ENCODE measurements at places on chromosomes 13 and 19.

- DNase-seq: no peak
Measured at GRCh38 chr13:100044936-100045335, 44.0 kb upstream of the PCCA start.

- no peak for DNase-seq
Measured at GRCh38 chr13:40211586-40211968, 454.9 kb downstream of the FOXO1 start.

- no peak for DNase-seq
Measured at GRCh38 chr13:35219021-35219420, 257.5 kb downstream of the MAB21L1 start.

GRCh38 chr13:27977476-27978300, 8.6 kb upstream of the CDX2 start:
- DNase-seq: no peak

DNA sequence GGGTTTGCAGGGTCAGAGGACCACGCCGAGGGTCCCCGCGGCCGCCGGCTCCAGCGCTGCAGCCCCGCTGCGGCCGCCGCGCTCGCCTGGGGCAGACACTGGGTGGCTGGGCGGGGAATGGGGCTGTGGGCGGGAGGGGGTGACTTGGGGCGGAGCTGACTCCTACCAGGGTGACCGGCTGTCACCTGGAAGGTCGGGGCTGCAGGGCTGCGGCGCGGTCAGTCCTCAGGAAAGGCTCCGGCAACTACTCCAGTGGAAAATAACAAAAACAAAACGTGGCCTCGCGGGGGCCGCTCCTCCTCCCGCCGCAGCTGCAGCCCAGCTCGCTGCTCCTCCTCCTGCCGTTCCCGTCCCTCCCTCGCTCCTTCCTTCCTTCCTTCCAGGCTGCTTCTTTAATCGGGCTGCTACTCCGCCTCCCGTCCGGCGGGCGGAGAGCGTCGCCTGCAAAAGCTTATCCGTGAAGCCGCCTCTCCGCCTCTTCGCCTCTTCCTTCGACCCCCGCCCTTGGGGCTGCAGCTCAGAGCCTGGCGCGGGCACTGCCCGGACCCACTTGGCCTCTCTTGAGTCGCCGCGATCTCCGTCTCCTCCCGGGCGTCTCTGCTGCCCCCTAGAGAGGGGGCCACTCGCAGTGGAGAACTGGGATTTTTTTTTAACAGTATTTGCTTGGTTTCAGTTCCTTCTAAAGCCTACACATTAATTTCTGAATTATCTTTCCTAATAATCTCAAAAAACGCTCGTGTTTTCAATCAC, at the start of gene TBC1D4:
Gene TBC1D4, minus strand, starts transcription at position 100 of the 750 bp plus-strand sequence. CDS start 402 bp downstream, outside the sequence.
- DNase-seq: no peak

GRCh38 chr13:28329395-28330158, 165.4 kb downstream of the FLT1 start:
- no peak for DNase-seq

DNA sequence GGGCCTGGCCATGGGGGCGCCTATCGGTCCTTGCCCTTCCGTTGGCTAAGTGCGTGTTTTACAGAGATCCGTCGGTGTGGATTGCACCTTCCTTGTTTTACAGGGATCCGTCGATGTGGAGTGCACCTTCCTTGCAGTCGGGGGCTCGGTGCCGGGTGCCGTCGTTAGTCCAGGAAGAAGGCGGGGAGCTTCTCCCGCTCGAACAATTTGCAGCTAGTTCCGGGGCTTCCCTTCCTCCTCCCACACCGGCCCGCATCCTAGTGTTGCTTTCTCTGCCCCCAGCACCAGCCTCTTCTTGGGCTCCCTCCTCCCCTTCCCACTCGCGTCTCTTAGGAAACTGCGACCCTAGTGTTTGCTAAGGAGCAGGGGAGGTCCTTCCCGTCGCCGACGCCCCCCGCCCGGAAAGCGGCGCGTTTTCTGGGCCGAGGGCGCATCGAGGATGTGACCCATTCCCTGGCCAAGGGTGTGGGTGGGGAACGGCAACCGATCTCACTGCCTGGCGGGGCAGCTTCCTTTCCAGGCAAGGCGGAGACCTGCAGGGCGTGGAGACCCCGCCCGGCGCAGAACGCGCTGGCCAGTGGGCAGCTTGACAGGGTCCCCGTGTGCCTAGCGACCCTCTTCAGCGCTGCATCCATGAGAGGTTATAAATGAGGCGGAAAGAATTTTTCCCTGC, 75.7 kb upstream of the ZNF91 start:
- DNase-seq: no peak

DNA sequence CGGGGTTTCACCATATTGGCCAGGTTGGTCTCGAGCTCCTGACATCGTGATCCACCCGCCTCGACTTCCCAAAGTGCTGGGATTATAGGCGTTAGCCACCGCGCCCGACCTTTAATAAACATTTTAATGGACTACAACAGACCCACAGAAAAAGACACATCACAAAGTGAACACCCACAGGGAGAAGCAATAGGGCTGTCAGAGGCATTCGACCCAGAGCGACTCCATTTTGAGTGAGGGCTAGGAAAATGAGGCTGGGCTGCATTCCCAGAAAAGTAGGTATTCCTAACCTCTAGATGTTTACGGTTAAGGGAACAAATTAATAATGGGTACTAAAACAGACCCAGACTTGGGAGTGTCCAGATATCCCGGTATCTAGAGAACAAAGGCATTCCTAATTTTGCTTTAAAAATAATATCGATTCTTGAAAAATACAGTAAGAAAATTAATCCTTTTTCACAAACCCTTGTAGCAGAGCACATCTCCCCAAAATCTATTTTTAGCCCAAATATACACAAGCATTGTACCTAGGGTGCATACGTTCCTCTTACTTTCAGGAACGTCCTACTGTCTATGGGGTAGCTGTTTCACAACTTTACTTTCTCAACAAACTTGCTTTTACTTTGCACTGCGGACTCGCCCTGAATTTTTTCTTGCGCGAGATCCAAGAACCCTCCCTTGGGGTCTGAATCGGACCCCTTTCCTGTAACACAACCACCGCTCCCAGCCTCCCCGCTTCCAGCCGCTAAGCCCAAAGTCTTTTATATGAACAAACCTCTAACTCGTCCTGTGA, 811 bp upstream of the ZNF8 start:
- DNase-seq: no peak

GRCh38 chr13:24220086-24220703, 59.7 kb downstream of the SPATA13 start:
- no peak for DNase-seq

- DNase-seq: no peak
Measured at GRCh38 chr19:7489609-7490044, 792 bp upstream of the PEX11G start.
